Retina (tissue), 1 donor: ENCODE measurements at places on chromosomes 4 and X.
A peak's percentile ranks its signal among the peaks of the same experiment; 100 is the strongest.

DNA sequence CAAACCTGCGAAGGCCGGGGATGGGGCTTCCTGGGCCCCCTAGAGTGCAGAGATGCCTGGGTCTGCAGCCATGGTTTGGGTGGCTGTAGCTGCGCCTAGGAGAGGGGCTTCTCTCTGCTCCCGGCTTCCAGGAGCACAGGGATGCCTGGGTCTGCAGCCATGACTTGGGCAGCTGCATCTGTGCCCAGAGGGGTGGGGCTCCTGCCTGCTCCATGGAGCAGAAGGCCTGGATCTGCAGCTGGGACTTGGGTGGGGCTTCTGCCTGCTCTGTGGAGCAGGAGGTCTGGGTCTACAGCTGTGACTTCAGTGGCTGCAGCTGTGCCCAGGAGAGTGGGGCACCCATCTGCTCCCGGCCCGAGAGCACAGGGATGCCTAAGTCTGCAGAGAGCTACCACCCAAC is 20.8 kb downstream of the SPON2 start:
- DNase-seq, result no peak

- DNase-seq, result no peak
Measured at GRCh38 chrX:124488412-124489161, 142.2 kb downstream of the SH2D1A start.

DNA sequence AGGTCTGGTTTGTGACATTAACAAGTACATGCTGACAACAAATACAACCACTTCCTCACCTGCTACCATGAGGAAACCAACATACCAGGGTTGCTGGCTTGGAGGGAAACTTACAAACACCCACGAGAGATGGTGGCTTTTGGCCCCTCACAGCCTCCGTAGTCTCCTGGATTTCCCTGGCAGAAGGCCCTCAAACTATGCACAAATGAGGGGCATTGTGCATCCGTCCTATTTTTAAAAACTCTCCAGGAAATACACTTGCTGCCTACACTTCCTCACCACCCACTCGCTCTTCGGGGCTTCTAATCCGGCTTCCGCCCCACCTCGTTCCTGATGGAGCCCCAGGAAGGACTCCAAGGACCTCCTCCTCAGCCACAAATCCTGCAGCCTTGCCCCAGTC is 355.0 kb upstream of the GATB start:
- DNase-seq, result no peak

DNA sequence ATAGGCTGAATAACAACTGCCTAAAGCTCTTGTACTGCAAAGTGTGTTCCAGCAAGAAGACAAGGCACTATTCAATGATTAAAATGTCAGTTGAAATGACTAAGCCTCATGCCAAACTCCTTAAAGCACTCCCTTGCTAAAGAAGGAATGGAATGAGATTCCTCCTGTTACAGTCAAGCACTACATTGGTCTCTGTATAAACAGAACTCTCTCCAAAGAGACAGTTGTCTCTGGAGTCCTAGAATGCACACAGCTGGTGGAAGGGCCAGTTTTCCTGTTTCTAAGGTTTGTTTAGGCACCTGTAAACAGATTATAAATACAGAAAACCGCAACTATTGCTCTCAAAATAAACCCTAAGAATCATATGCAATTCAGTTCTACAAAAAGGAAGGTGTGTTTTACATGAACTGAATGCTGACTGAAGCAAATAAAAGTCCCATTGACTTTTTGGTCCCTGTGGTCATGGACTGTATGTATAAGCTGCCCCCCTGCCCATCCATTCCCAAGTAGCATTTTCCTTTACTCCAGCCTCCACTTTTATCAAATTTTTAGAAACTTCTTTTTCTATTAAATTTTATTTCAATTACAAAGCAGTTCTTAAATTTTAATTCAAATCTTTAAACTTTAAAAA is 47.0 kb downstream of the FAT1 start:
- DNase-seq, result no peak

- DNase-seq, result no peak
Measured at GRCh38 chr4:102696758-102697157, 64.0 kb downstream of the MANBA start.

- DNase-seq, result peak; percentile 63
Measured at GRCh38 chr4:163484906-163485305, 9.6 kb upstream of the TMA16 start.

DNA sequence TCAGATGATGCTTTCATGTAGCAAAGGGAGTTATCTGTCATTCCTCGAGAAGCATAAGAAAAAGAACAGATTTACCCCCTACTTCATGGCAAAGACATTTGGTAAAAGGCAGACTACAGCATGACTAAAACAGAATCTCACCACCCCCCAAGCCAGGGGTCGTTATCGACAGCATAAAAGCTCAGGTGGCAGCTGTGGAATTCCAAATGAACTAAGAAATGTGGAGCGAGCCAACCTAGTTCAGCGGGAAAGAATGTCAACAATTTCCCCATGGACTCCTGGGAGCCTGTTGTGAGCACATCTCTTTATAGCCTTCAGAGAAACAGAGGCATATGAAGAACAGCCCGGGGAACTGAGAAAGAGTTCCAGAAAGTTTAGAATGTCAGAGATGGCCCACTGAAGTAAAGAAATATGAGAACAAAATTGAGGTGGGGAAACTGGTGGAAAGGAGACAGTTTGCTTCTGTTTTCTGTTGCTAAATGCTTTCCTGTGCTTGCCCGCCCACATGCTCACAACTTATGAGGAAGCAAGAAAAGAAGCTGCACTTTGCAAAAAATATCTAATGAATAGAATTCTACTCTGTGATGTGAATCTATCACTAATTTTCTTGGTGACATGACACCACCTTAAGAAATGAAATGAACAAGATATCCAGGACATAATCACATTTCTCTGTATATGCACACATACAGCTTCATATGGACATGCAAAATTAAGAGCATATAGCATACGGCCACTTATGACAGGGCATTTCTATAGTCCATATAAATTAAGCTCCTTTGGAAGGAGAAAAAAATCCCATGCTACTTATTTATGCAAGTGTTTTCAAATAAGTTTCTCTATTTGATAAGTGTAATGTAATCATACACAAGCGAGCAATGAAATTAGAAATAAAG is 135.3 kb upstream of the MID1 start:
- peak; percentile 25 for DNase-seq

DNA sequence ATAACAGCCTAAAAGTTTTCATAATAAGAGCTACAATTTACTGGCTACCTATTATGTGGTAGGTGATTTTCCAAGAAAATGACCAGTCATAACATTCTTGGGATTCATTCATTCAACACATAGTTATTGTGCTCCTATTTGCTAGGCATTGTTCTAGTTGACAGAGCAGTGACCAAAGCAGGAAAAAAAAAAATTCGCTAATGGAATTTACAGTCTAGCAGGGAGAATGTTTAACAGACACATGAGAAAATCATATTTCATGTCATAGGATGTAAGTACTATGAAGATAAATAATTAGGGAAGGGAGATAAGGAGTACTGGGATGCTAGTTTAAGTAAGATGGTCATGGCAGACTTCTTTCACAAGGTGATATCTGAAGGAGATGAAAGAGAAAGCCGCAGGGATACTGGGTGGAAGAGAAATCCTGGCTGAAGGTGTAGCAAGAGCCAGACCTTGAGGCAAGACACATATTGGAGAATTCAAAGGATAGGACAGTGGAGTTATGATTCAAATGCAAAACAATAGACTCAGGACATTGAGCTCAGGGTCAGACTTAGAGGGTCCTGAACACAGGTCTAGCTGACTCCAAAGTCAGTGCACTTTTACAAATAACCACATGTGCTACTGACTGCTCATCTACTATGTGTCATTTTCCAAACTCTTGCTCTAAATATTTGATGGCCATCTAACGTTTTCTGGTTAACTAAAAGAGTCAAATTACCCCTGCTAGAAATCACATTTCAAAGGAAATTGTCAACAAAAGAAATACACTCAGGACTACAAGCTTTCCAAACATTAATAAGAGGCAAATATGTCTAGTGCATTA is 20.4 kb downstream of the SPCS3 start:
- DNase-seq, result no peak

DNA sequence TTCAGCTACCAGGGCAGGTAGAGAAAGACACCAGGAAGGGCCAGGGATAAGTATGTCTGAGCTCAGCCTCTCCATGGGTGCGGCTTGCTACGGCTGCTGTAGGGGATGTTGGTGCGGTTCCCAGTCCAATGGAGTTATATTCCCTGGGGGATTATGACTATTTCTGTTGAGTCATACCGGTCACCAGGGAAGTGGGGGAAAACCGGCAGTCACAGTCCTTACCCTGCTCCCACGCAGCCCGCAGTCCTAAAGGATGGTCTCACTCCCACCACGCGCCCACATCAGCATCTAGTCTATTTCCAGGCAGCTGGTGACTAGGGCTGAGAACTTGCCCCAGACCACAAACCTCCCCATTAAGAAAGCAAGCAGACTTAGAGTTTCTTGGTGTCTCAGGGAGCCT is 191.6 kb downstream of the VEGFC start:
- DNase-seq, result no peak
